ENCODE measurements at places on chromosomes 1 and 21. TPM values are rescaled to one million over a fixed set of nuclear protein-coding genes. Genes with fewer than 3 reads are reported as not detected.

DNA sequence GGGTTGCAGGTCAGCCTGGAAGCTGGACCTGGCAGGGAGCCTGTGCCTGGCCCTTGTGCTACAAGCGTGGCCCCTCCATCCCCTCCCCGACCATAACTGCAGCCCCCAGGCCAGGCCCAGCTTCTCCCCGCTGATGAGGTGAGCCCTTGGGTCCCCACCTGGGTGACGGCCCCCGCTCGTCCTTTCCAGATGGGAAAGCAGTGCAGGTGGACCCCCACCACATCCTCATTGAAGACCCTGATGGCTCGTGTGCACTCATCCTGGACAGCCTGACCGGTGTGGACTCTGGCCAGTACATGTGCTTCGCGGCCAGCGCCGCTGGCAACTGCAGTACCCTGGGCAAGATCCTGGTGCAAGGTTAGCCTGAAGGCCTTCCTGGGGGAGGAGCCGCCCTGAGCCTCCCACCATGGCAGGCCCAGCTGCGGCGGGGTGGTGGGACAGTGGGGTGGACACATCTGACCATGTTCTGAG is 56.9 kb downstream of the TRIM11 start:
- H3K27ac ChIP-seq, result no peak overlapping the region
- H3K4me1 ChIP-seq, result peaks cover 11% of the 10 kb centered on the region

- H3K27me3 ChIP-seq, result no peaks in the 10 kb centered on the region
- H3K27ac ChIP-seq, result no peak overlapping the region
- DNase-seq, result no peak
Measured at GRCh38 chr1:212121779-212122178, 86.2 kb downstream of the DTL start.

DNA sequence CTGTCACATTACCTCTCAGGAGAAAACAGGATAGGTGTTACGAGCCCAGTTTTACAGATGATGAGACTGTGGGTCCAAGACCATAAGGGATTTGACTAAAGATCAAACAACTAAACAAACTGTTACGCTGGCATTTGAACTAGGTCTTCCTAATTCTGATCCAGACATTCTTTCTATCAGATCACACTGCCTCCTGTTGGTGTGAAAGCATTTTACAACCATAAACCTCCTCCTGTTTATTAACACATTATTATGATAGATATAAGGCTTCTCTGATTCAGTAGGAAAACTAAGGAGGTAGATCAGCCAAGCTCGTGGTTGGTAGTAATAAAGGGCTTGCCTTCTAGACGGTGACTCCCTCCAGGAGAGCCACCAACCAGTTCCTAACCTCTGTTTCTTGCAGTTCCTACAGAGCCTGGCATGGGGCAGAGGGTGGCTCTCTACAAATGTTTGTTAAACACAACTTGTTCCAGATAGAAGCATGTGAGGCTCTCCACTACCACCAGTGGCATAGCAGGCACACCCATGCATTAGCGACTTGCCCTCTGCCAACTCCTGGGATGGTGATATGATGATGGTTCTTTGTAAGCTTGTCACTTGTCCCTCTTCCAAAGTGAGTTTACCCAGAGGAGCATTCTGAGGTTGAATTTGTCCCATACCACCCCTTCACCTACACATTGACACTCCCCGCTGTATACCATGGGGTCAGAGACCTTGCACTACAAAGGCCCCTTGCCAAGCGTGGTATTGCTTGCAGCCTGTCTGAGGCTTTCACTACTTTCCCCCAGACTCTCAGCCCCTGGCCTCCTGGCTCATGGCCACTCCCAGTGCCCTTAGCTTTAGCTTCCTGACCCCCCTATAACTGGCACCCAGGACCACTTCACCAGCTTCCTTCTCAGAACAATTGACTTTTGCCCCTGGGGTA is 96.4 kb upstream of the HOOK1 start:
- H3K27me3 ChIP-seq, result no peaks in the 10 kb centered on the region
- no peak overlapping the region for H3K27ac ChIP-seq
- H3K36me3 ChIP-seq, result no peaks in the 10 kb centered on the region
- no peak for DNase-seq
- no peaks in the 10 kb centered on the region for H3K4me1 ChIP-seq
- no peak overlapping the region for H3K4me3 ChIP-seq

CRYAA gene
- total RNA-seq, result not detected

TRAF3IP3 gene
- total RNA-seq, result not detected

All from osteocyte (in vitro differentiated cells).